ENCODE measurements at places on chromosomes 5 and 9.

DNA sequence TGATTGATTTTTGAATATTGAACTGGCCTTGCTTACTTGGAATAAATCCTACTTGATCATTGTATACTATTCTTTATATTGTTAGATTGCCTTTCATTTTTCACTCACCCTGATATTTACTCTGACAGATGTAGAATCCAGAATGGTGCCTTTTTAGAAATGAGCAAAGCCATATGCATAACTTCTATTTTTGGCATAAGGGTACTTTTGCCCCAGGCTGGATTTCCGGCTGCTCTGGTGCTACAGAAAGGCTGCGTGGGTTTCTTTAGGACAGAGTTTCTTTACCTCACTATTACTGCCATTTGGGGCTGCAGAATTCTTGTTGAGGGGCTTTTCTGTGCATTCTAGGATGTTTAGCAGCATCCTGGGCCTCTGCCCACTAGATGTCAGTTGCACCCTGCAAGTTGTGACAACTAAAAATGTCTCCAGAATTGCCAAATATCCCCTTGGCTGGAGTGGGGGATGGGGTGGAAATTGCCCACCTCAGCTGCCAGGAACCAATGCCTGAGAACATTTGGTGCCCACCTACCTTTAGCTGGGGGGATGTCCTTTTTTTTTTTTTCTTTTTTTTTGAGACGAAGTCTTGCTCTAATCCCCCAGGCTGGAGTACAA lies 50.1 kb downstream of the SLC36A1 start:
- H3K27me3 ChIP-seq, result no peaks in the 10 kb centered on the region
- DNase-seq, result no peak
- peaks cover 5% of the 10 kb centered on the region for H3K4me1 ChIP-seq
- H3K27ac ChIP-seq, result no peak overlapping the region

GRCh38 chr9:76414661-76415060 lies 20.4 kb upstream of the RFK start:
- H3K4me3 ChIP-seq, result no peak overlapping the region
- no peak overlapping the region for H3K27ac ChIP-seq
- H3K36me3 ChIP-seq, result peaks cover 16% of the 10 kb centered on the region
- no peaks in the 10 kb centered on the region for H3K27me3 ChIP-seq

DNA sequence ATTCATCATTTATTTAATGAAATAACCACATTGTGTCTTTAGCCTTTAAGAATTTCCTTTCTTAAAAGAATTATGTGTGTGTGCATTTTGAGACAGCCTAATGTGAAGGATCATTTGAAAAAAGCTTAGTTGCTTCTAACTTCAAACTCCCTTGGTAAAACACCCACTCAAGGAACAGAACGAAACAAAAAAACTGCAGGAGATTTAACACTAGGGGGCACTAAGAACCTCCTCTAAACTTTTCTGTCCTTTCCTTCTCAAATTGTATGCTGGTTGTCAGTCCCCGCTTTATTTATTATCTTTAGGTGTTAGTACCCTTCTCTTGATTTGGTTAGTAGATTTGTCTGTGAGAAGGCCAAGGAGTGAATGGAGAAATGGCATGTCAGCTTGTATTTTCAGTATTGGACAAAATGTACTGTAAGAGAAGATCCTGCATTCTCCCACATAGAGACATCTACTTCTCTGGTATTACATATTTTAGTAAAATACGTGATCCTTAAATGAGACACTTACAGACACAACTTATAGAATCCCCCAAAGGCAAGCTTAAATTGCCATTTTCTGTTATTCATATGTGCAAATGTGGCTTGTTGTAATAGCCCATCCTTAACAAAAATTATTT lies 229.7 kb downstream of the MRPS30 start:
- no peaks in the 10 kb centered on the region for H3K36me3 ChIP-seq
- H3K27me3 ChIP-seq, result no peaks in the 10 kb centered on the region
- no peaks in the 10 kb centered on the region for H3K4me1 ChIP-seq

DNA sequence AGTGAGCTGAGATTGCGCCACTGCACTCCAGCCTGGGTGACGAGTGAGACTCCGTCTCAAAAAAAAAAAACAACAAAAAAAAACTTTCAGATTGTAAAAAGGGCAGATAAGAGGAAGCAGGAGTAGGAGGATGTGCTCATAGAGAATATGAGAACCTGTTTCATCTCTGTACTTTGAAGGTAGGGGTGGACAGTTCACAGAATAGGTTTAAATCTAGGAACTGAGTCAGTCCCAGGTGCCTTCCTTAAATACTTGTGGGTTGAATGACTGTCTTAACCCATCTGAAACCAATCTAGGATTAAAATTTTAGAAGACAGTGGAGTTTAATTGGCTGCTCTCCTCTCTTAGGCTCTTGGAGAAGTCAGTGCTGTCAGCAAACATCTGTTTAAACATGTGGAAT lies 12.4 kb downstream of the POLK start:
- H3K27me3 ChIP-seq, result no peaks in the 10 kb centered on the region
- peaks cover 32% of the 10 kb centered on the region for H3K4me1 ChIP-seq
- H3K36me3 ChIP-seq, result peaks cover 35% of the 10 kb centered on the region
- no peak overlapping the region for H3K27ac ChIP-seq
- no peak for DNase-seq
